ENCODE measurements at places on chromosomes 2 and 18.
A peak's percentile ranks its signal among the peaks of the same experiment; 100 is the strongest.

- peak; percentile 55 for DNase-seq
These were observed 825 bp downstream of the ITGA6 start for GRCh38 chr2:172427990-172428831.

DNA sequence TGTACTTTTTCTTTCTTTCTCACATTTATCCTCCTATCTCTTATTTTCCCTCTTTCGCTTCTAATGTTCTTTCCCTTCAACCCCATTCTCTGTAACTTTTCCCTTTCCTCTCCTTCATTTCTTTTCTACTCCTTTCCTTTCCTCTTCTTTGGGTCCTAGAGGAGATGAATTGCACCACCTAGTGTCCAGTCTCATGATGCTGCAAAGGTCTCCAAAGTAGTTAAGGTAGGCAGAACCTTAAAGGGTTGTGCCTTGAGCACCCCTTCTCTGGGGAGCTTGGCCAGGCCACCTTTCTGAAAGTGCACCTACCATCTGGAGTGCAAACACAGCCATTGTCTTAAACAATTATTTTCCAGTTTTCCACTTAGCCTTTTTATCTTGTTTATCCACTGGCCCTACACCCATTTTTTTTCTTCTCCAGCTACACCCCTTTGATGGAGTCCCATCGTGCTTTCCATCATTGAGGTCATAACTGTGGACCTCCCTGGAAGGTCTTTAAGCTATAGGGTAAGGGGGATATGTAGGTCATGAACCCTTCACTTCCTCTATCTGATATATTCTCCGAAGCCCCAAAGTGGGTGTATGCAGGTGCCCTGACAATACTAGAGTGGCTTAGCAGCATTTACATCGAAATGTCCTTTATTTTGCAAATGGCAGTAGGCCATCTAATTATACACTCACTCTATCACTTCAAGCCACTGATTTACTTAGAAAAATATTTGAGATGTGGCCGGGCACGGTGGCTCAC lies 155.9 kb downstream of the ESCO1 start:
- DNase-seq, result no peak

DNA sequence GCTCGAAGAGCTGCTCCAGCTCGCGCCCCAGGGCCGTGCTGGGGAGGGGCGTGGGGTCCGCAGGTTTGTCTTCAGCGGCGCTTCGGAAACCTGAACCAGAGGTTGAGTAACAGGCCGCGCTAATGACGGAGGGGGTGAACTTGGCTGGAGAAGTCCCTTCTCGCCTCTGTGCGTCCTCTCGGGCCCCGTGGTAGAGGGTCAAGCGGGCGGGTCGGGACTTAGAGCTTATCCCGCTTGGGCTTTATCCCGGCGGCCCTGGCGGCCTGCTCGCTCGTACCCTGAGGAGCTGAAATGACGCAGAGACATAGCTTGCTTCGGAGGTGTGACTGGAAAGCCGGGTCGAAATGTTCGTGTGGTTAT lies 479 bp downstream of the RNMT start:
- peak; percentile 31 for DNase-seq

DNA sequence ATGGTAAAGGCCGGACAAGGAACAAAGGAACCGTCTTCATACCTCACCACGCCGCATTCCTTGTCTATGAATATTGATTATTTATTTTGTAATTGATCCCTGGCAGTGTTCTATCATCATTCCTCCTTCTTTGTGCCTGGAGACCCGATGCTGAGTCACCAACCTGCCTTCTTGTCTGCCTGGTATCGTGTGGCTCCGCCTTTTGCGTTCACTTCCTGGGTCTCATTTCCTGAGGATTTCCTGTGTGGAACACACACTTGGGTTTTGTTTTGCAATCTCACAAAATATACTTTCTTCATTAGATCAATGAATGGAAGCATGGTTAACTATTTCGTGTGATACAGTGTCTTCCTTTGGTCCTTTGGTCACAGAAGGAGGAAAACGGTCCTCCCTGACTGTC lies 95.5 kb upstream of the SNTG2 start:
- peak; percentile 12 for DNase-seq

DNA sequence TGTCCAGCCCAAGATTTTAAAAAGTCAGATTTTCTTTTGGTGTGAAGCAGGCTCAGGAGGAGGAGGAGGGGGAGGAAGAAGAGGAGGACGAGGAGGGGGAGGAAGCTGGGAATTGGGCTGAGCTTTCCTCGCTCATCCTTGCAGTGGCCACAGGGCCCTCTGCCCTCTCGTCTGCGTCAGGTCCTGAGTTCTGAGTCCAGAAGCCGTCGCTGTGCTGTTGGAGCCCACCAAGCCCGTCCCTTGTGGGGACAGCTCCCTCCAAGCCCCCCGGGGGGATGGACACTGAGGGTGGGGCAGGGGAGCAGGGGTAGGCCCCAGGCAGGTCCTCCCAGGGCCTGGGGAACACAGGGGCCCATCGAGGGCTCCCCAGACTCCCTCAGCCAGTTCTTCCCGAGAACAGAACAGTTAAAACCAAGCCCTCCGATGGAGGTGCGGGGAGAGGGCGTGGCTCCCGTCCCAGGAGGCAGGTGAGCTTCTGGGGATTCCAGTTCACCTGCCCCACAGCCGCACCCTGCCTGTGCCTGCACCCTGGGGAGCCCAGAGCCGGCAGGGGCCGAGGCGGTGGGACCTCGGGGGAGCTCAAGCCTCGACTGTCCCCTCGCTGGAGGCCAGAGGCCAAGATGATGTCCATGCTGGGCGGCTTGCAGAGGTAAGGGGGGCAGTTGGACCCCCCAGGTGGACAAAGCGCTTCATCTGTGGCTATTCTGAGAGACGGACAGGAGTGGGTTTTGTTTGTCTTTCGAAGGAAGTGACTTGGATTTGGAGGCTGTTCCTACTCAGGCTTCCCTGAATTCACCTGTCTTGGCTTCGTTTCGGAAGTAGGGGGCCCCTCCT lies at the start of gene GAL3ST2:
Gene GAL3ST2 (plus strand): TSS at position 487 of the 834 bp plus-strand sequence. CDS start 134 bp downstream, at position 621.
- DNase-seq, result no peak

- DNase-seq, result no peak
These were observed 134.7 kb upstream of the MGAT5 start for GRCh38 chr2:134119117-134119712.

DNA sequence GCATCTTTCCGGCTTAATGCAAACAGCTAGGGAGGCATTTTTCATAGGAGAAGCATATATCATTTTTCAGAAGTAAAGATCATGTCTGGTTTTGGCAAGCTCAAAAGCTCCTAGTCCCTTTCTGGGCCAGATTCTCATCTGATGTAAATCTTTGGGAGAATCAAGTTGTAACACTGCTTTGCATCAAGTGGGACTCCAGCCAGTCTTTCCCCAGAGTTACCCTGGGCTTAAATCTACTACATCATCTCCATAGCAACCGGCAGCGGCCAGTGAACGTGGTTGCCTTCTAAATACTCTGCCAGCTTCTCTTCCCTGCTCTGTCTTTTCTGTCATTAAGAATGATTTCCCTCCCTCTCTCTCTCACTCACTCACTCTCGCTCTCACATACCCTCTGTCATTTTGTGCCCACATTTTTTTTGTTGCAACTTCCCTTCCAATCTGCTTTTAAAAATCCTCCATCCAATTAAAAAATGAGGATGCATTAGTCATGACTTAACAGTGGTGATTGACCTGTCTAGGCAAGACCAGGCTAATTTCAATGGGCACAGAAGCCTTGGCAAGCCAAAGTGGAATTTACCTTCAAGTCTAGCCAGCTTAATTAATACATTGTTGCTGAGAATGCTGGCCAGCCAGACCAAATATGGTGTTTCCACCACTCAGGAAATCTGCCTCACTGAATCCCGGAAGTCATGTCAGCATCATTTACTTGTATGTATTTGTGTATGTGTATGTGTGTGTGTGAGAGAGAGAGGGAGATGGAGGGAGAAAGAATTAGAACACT lies 93.0 kb downstream of the NRP2 start:
- DNase-seq, result no peak

DNA sequence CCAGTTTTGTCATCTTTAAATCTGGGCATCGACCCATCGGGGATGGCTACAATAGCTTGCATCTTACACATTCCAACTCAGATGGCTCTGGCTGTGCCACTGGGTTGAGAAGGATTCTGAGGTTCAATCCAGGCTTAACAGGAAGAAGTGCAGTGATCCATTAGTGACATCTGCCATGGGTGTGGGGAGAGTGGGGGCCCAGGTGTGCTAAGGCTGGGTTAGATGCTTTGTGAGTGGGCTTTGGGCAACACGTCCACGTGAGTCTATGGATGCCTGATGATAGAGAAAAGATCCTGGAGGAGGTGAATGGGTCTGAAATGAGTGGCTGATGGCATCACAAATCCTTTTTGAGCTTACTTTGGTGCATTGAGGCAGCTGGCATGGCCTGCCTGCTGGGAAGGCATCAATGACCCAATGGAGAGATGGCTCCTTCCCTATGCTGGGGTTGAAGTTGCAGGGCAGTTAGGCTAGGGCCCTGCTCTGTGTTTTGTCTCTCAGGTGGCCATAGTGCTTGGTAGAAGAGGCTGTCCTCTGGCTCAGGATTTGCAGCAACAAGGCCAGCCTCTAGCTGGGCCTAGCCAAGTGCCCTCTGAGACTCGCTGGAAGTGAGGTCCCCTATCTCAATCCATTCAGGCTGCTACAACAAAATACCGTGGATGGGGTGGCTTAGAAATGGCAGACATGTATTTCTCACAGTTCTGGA lies 56.7 kb downstream of the HS1BP3 start:
- no peak for DNase-seq

DNA sequence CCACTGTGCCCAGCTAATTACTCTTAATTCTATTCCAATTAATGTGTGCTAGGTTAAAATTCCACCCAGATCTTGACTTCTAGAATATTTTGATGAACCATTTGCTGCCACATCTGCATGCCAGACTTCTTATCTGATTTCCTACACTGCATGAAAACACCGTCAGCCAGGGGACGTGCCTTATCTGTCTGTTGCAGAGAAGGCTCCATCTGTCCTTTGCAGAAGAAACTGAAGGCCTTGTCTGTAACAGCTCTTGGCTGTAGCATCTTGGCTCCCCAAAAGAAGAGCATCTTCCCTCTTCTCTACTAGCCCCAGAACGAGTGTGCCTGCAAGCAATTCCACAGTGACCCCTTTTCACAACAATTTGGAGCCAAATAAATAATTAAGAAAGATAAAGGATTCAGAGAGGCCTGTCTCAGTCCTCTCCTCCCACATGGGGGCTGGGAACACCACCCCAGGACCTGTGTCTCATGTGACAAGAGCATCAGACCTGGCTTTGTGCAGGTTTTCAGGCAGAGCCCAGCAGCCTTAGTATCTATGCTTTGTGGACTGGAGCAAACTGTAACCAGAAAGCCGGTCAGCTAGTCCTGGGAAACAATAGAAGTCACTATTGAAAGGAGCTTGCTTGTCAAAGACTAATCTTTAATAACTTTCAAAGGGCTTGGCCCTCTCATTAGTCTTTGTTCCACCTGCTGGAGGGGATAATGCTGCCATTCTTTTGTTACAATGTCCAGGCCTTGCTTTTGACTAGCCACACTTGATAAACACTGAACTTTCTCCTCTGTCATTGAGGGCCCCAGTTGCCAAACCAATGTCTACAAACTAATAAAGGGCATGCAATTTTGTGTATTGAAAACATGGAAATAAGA lies 84.0 kb upstream of the NEUROD1 start:
- DNase-seq, result no peak

DNA sequence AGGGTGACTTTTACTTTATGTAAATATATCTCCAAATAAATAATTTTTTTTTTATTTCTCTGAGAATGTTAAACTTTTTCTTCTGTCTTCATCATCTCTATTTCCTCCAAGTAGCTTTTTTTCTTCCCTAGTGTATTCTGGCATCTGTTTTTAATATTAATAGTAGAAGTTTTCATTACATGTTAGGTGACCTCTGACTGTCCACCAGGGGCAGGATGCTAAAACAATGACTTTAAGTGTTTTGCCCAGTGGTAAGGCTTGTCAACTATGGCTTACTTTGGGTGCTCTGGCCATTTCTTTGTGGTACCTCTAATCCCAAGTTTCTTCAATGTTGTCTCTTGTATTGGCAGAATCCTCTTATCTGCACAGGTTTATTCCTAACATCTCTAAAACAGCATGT lies 127.1 kb downstream of the SRBD1 start:
- no peak for DNase-seq

DNA sequence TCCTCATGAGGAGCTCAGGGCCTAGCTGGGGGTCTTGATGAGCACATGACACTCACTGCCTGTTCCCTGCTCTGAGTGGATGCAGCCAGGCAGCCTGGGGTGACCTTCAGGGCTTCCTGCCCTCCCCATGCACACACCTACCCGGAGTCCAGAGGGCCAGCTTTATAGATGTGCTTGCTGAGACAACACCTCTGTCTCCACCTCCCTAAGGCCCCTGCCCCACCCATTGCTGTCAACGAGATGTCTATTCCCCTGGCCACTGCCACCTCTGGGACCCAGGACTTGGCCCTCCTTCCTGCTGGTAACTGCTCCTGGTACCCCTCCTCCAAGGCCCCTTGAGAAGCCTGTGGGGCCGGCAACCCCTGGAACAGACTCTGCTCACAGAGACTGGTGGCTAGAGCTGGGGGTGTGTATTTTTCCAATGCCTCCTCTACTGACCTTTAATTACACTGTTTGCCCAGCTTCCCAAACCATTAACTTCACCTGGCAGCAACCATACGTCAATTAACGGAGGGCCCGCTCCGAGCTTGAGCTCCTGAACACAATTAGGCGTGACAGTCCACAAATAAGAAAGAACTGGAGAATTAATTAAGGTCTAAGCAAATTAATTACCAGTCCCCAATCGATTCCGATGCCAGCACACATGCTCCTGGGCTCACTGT lies 66.3 kb downstream of the EMX1 start:
- no peak for DNase-seq

DNA sequence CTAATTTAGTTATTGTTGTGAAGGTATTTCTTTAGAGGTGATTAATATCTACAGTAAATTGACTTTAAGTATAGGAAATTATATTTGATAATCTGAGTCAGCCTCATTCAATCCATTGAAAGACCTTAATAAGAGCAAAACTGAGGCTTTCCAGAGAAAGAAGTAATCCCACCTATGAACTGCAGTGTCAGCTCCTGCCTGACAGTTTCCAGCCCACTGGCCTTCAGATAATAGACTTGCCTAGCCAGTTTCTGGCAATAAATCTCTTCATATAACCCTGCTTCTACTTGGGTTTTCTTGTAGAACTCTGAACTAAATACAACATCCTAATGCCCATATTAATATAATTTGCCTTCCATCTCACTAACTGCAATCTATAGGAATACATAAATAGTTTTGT lies 437.9 kb upstream of the UBE2E3 start:
- DNase-seq, result no peak

GRCh38 chr18:7577706-7578105 lies 10.6 kb downstream of the PTPRM start:
- DNase-seq, result no peak

- no peak for DNase-seq
These were observed 244.2 kb upstream of the ZC3H15 start for GRCh38 chr2:186241874-186242273.

DNA sequence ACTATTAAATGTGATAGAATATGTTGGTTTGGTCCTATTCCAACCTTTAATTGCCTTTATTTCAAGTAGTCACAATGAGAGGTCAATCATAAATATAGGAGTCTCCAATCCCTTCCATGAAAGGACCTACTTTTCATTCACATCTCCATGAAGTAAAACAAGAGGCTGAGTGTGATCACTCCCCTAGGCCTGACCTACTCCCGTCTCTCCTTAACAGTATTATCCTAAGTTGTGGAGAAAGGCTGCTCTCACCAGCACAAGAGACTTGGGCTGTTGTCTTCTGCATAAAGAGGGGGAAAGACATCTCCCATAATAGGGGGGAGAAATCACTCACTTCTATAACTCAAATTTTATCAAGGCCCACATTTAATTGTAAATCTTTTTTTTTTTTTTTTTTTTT lies 105.4 kb downstream of the SOS1 start:
- no peak for DNase-seq
